HCT116 (cell line): ENCODE measurements at places on chromosomes 11 and 22.

DNA sequence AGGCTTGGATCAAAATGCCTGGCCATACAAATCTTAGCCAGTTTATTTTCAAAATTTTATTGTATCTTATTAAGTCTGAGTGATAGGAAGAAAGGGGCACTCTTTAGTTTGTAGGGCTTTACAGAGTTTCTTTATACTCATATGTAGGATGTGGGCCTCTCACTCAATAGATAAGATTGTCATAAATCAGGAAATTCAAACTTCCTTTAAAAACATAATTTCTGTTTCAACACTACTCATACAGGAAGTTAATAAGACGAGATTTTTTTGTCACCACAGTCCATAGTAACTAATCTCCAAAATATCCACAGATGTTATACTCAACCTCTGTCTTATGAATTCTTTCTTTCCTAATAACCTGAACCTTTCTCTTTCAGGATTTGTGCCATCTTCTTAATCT is 13.3 kb upstream of the OR56B4 start:
- no peak for DNase-seq

DNA sequence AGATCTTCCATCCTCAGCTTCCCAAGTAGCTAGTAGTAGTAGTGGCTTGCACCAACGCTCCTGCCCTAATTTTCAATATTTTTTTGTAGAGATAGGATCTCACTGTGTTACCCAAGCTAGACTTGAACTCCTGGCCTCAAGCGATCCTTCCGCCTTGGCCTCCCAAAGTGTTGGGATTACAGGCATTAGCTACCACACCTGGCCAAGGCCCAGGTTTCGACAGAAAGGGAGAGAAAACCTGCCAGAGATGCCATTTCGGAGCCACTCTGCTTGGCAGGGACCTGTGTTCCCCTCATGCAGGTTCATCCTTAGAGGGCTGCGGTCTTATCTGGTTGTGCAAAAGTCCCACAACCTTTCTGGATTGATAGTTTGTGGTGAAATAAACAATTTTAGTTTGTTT is 41.4 kb downstream of the FAM83F start:
- DNase-seq: no peak

- no peak for DNase-seq
Measured at GRCh38 chr11:98940913-98941312, 79.8 kb upstream of the CNTN5 start.

DNA sequence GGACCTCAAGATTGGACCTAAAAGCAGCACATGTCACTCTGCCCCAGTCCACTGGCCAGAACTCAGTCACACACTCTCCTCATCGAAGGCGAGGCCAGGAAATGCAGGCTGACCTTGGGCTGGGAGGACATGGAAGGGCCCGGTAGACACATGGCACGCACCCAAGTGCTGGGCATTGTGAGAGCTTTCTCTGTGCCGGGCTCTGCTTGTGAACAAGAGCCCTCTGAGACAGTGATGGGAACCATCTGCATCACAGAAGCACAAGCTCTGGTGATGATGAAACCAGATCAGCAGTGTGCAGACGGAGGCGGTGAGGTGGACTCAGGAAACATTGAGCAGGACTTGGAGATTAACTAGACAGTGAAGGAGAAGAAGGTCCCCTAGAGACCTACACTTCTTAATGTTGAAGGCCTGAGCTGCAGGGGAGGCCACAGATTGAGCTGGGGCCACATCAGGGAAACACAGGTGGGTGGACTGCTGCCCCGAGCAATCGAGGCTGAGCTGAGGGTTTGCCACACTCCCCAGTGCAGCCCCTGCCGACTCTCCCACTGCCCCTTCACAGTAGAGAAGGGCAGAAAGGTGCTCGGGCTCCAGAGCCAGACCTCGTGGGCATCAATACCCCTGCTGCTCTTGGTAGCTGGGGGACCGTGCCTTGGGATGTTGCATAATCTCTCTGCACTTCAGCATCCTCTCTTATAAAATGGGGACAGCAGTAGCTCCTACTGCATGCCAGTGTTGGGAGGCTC is 1460.5 kb downstream of the TBC1D22A start:
- DNase-seq: no peak

DNA sequence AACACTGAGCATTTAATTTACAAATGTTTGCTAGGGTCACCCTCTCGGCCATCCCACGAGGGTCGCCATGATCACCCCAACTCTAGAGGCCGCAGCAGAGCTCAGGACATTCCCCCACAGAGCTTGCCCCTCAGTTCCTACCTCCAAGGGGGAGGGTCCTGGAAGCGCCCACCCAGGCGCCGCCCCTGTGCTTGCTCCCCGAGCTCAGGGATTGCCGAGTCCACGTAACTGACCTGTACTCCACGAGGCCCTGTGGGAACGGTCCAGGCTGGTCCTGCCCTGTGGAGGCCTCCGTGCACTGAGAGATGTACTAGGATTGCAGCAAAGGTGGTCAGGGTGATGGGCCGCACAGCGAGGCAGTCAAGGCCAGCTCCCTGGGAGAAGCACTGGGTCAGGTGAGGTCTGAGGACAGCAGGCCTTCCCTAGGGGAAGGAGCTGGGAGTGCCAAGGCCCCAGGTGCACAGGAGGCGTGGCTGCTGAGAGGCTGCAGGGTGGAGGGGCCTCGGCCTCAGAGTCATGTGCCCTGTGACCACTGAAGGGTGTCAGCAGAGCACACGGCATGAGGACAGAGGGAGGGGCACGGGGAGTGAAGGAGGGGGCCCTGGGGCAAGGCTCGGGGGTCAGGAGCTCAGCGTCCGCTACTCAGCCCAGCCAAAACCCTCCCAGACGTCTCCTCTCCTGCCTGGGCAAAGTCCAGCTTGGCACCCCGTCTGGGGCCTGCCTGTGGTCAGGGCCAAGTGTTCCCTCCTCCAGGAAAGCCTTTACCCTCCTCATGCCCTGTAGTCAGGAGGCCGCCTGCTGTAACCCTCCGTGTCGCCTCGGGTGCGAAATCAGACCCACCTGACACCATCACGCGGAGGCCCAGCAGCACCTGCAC is 2.4 kb upstream of the MIOX start:
- no peak for DNase-seq
